Hematopoietic multipotent progenitor cell (in vitro differentiated cells): ENCODE measurements at places on chromosomes 4 and X. TPM values are rescaled to one million over a fixed set of nuclear protein-coding genes. Genes with fewer than 3 reads are reported as not detected.
A peak's percentile ranks its signal among the peaks of the same experiment; 100 is the strongest.

Gene SCML2
- total RNA-seq = 7.8 TPM

Gene SEPTIN6
- 316 TPM for total RNA-seq

Gene VCX2
- not detected for total RNA-seq

Gene CHRDL1
- total RNA-seq = 5.9 TPM

Gene IGFBP7
- 117 TPM for total RNA-seq

Gene AMTN
- total RNA-seq = not detected

Gene OTC
- total RNA-seq = not detected

Gene ZNF732
- total RNA-seq = not detected

Gene SMIM10L2A
- total RNA-seq = 0.27 TPM

Gene METAP1
- 26.7 TPM for total RNA-seq

DNA sequence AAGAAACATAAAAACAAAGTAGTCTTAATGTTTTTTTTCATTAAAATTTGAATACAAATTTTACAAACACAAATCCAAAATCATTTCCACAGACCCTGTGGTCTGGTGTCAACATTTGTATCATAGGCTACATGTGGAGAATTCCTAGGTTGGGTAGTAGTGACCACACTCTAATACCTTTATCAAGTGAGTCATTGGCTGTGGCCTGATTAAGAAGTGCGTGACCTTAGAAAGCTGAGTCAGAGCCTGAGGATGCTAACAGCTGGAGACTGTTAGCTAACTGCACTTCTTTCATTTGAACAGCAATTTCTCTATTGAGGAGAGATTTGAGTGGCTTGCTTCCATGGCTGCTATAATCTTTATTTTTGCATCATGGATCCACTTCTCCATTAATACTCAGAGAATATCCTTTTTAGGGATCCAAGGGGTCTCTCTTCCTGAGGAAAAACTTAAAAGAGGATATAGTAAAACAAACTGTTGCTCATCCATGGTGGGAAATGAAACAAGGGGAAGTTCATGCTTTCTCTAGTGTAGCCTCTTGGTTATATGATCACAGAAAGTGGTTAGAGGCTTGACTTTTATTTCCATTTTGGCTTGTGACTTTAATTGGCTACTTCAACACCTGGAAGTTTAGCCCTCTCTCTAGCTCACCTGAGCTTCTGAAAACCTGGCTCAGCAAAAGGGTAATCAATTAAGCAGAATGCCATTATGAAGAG, 335.8 kb downstream of the PABPC4L start:
- DNase-seq = no peak

GRCh38 chrX:123184219-123184865, at the start of gene GRIA3:
GRIA3 (plus strand) TSS chrX:123184278; CDS start chrX:123184536, 258 bp downstream.
- DNase-seq = peak; percentile 25

DNA sequence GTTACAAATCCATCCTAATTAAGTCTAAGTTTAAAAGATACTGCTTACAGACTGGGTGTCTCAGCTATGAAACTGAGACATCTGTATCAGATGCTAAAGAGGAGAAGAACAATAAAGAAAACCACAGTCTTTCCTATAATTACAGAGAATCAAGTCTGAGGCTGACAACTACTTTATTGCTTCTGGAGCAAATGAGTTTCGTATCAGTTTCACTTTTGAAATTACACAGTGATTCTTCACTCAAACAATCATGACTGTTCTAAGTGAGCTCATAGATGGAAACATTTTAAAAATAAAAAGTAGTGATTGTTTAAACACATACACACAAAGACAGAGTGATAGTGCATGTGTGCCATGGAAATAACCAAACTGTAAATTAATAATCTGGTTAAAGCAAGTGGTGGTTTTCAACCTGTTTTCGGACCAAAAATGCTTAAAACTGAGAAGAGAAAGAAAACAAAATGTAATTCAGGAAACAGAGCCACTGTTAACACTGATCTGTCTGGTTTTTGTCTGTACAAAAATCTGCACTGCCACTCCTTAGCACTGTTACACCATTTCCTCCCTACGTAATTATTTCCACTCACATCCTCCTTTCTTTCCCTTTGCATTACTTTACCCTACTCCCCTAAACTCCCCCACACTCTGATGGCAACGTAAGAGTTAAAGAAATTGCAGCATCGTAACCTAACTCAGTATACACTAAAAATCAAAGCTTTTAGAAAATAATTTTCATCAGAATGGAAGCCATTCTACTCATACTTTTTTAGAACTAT, 12.5 kb downstream of the RFC1 start:
- peak; percentile 75 for DNase-seq

- no peak for DNase-seq
These were observed 204.5 kb downstream of the NLGN4X start for GRCh38 chrX:6024204-6024603.

- no peak for DNase-seq
These were observed 55.0 kb upstream of the SCML1 start for GRCh38 chrX:17682259-17682658.

DNA sequence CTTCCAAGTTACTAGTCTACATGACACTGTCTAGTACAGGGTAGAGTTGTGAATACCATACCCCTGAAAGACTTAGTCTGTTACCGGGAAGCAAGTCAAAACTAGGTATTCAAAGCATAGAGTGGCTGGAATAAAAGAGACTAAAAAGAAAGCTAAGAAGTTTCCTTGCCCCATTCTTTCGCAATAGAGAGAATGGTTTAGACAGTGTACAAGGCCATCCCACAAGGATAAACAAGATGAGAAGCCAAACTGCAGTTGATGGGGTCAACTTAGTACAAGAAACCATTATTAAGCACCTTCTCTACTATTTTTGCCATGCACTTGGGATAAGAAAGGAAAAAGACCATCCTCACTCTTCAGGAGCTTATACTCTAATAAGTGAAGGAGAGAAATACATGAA, 30.3 kb downstream of the AMMECR1 start:
- no peak for DNase-seq

- DNase-seq = no peak
These were observed 58.9 kb downstream of the HOPX start for GRCh38 chr4:56622176-56622575.

DNA sequence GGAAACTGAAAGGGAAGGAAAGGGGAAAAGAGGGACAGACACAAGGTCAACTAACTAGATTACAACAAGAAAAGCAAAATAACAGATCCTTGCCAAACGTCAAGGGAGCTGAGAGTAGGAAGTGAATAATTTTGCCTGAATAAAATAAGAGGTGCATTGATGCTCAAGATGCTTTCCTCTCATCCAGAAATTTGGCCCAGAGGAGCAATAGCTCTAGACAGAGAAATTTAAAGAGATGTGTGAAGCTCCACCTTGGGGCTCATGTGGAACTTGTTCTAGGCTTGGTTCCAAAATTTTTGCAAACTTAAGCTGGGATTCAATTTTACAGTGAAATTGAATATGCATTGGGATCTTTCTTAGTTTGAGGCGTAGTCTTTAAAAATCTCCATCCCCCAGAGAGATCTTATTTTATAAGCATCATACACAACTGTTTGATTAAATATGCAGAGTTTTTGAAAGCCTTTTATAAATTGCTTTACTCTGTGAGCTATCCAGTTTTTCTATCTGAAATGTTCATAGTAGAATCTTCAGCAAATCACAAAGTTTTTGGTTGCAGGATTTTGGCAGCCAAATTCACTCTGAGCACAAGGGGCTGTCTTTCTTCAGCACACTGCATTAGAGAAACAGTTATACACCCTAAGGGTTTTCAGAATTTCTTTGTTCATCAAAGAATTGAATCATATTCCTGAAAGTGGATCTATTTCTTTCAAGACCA, 1159.5 kb downstream of the ADGRL3 start:
- DNase-seq = no peak

DNA sequence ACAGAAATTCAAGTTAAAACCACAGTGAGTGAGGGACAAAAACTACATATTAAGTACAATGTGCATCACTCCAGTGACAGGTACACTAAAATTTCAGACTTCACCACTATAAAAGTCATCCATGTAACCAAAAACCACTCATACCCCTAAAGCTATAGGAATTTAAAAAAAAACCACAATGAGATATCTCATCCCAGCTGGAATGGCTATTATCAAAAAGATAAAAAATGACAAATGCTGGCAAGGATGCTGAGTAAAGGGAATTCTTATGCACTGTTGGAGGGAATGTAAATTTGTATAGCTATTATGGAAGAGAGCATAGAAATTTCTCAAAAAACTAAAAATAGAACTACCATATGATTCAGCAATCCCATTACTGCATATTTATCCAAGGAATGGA, 171.1 kb downstream of the HHIP start:
- no peak for DNase-seq

DNA sequence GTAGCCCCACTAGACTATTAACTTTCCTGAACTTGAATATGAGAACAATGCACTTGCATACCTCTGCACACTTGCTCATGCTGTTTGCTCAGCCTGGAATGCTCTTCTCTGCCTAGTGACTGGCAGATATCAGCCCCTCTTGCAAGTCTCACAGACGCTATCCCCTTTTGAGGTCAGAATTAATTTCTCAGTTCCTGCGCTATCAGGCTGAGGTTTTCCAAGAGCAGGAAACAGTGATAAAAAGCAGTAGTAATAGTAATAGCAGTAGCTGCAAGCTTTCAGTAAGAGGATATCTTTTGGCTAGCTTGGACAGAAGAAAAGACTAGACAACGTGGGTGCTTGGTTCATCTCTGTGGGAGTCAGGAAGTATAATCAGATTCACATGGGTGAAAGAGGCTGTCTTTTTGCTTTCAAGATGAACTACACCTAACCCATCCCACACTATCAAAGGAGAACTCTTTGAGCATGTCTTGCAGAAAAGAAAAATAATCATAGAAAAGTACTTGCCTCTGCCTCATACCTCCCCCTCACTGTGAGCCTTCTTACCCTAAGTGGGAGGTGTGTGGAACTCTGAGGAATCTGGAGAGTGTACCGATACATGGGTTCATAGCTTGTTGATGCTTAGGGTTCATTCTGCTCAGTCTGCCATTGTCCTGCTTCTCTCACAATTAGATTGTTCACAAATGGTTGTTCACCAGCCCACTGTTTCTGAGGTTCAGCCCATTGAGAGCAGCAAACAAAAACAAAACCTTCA, 11.3 kb upstream of the DRP2 start:
- DNase-seq = no peak

DNA sequence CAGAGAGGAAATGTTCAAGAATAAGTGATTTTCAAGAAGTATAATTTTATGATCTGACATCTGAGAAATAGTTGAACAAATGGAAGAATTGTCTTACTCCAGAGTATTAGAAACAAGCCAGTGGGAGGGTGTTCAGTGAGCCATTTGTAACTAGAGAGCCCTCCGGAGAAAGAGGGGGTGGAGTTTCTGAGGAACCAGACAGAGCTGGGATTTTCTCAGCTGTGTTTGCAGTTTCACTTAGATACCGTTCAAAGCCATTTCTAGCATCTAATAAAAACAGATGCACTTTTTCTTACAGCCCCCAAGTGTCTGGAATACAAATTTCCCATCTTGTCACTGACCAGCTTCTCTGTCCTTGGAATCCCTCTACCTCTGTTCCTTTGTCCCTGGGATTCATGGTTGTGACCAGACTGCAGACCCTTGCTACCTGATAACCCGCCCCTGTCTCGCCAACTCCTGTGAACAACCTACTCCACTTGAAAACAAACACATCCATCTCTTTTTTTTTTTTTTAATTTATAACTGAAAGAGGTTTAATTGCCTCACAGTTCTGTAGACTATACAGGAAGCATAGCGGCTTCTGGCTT, 132.8 kb upstream of the KLF3 start:
- DNase-seq = no peak

DNA sequence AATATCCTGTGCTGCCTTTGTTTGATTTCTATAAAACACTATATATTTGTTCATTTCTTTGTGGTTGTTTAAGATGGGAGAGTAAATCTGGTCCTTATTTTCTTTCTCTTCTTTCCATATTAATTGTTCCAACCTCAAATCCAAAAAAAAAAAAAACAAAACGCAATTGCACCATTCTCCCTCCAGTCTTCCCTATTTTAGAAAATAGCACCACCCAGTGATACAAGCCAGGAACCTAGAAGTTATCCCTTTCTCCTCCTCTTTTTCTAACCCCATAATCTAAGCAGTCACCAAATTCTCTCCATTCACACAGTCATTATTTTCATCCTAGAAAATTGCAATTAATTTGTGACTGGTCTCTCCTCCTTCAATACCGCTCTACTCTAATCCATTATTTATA, 107.8 kb downstream of the GABRA3 start:
- DNase-seq = no peak

- DNase-seq = no peak
These were observed 87.1 kb upstream of the MAPK10 start for GRCh38 chr4:86446996-86447395.

- DNase-seq = no peak
These were observed 74.6 kb downstream of the PABPC4L start for GRCh38 chr4:134126955-134127354.

DNA sequence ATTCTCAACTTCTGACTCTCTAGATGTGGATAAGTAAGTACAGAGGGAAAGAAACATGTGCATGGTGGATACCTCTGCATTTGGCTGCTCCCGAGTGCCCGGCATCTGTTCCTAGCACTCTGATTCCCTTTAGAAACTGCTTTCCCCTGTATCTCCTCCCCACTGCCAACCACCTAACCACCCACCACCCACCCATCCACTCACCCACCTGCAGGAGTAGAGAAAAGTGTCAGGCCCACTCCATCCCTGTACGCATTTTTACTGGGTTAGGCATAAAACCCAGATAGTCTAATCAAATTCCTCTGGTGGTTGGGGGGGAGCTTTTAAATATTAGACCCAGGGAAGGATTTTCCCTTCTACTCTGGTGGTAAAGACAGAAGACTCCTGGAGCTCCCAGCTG, 63.0 kb downstream of the TMEM154 start:
- DNase-seq = no peak

GRCh38 chrX:96907516-96908272, 24.0 kb downstream of the RPA4 start:
- no peak for DNase-seq

DNA sequence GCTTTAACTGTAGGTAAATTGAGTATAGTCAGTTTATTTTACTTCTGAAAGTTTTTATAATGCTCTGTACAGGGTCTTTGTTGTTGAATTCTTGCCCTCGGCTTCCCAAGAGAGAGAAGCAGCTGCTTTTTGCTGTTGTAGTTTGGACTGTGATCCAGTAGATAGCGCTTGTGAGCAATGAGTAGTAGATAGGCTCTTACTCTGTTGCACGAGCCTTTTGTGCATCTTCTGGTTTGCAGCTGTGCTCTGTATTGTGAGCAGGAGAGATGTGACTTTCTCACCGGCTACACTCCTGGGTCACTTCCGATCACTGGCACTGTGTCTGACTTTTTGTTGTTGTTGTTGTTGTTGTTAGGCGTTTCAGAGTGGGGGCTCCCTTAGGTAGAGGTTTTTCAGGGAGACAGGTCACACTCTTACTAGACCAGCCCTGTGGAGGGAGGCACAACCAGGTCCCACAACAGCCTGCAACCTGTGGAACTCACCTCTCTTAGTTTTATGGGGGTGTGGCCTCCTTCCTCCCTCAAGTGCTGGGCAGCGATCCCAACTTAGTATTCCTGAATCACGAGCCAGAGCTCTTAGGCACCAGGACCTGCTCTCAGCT, 822.1 kb upstream of the GALNTL6 start:
- no peak for DNase-seq

DNA sequence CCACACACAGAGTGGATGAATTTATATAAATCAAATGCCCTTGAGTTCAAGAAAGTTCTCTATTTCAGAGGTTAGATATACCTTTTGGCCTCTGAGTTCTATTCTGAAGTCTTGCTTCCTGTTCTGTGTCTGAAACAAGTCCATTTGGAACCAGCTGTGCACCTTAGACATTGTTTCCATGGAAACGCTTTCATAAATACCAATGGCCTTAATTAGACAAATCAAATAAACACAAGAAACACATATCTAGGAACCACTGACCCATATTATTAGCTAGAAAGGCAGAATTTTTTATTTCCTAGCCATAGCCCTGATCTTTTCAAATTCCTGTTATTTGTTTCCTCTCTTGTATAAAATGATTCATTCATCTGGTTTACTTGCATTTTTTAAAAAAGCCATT, 8.4 kb upstream of the C4orf54 start:
- DNase-seq = no peak
